ENCODE measurements at places on chromosomes 13 and 19. TPM values are rescaled to one million over a fixed set of nuclear protein-coding genes. Genes with fewer than 3 reads are reported as not detected.

DNA sequence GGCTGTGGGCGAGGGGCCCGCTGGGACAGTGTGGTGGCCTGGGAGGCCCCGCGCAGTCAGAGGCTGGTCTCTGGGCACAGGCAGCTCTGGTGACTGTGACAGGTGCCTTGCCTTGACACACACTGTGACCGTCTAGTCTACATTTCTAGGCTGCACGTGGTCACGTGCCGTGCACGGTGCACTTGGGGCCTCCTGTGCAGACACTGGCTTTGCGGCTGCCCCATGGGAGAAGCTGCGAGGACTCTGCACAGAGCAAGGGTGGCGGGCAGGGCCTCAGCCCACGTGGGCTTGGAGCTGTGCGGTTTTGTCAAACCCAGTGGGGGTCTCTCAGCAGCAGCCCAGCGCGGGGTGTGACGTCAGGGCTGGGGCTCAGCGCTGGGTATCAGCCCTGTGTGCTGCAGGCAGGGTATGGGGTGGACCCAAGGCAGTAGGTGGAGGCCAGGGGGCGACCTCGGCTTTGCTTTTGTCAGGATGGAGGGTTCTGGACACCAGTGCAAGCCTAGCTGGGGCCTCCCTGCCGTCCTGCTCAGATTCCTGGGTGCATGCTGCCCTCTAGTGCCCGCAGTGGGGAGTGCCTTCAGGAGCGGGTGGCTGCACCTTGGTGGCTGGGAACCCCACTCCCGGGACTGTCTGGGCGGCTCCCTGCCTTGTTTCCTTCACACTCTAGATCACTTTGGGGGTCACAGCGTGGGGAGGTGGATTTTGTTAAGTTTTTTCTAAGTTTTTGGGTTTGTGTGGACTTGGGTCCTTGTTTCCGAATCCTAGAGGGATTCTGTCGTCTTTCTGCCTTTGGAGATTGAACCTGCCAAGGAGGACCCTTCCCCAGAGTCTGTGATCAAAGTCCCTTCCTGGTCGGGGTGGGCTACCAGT, 62.6 kb downstream of the KDM4B start:
- no peak overlapping the region for H3K27ac ChIP-seq
- H3K4me3 ChIP-seq: no peak overlapping the region
- H3K36me3 ChIP-seq: peaks cover 24% of the 10 kb centered on the region
- no peaks in the 10 kb centered on the region for H3K27me3 ChIP-seq

- DNase-seq: no peak
- no peaks in the 10 kb centered on the region for H3K27me3 ChIP-seq
- no peaks in the 10 kb centered on the region for H3K4me1 ChIP-seq
- no peak overlapping the region for H3K4me3 ChIP-seq
These were observed 105.1 kb downstream of the NUFIP1 start for GRCh38 chr13:44884076-44884729.

GRCh38 chr13:67140006-67140405, 90.1 kb downstream of the PCDH9 start:
- H3K36me3 ChIP-seq: no peaks in the 10 kb centered on the region
- no peaks in the 10 kb centered on the region for H3K27me3 ChIP-seq
- H3K4me3 ChIP-seq: no peak overlapping the region
- no peaks in the 10 kb centered on the region for H3K4me1 ChIP-seq
- DNase-seq: no peak

FGF14 gene
- total RNA-seq: 2.0 TPM

DNA sequence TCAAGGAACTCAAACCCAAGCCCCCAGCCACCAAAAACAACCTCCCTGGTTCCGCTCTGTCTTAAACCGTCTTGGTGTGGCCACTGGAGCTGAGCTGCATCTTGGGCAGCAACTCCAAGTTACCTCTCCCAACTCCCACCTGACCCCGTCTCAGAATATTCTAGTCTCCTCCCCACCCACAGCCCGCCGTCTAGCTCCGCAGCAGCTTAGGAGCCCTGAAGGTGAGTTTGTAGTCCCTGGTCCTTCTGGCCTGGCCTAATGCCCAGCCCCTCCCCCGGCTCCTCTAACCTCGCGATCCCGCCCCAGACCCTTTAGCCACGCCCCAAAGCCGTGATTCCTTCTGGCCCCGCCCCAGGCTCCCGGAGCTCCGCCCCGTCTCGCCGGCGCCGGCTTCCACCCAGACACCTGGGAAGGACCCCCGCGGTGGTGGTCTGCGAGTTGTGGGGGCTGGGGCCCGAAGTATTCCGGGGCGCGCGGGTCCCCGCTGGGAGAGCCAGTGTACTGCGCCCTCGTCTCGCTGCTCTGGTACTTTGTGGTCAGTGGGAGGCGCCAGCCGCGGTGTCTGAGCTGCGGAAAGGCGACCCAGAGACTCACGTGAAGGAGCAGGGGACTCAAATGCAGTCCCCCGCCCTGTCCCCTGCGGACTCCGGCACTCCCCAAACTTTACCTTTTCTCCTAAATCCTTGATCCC, 2.5 kb upstream of the LHB start:
- H3K27me3 ChIP-seq: no peaks in the 10 kb centered on the region
- H3K27ac ChIP-seq: no peak overlapping the region
- DNase-seq: peak; percentile 94
- peaks cover 26% of the 10 kb centered on the region for H3K4me1 ChIP-seq
- peaks cover 9% of the 10 kb centered on the region for H3K36me3 ChIP-seq

LRRC63 gene
- total RNA-seq: 0.29 TPM

DNA sequence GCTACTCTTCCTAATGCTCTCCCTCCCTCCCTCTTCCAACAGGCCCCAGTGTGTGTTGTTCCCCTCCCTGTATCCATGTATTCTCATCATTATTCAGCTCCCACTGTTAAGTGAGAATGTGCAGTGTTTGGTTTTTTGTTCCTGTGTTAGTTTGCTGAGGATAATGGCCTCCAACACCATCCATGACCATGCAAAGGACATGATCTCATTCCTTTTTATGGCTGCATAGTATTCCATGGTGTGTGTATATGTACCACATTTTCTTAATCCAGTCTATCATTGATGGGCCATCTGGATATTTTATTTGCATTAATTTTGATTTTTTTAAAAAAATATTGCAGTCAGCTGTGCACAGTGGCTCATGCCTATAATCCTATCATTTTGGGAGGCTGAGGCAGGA, 15.8 kb upstream of the ZNRF4 start:
- no peaks in the 10 kb centered on the region for H3K36me3 ChIP-seq
- no peak overlapping the region for H3K27ac ChIP-seq
- H3K4me1 ChIP-seq: no peaks in the 10 kb centered on the region
- H3K4me3 ChIP-seq: no peak overlapping the region
- DNase-seq: no peak

SERPINE3 gene
- not detected for total RNA-seq

DNA sequence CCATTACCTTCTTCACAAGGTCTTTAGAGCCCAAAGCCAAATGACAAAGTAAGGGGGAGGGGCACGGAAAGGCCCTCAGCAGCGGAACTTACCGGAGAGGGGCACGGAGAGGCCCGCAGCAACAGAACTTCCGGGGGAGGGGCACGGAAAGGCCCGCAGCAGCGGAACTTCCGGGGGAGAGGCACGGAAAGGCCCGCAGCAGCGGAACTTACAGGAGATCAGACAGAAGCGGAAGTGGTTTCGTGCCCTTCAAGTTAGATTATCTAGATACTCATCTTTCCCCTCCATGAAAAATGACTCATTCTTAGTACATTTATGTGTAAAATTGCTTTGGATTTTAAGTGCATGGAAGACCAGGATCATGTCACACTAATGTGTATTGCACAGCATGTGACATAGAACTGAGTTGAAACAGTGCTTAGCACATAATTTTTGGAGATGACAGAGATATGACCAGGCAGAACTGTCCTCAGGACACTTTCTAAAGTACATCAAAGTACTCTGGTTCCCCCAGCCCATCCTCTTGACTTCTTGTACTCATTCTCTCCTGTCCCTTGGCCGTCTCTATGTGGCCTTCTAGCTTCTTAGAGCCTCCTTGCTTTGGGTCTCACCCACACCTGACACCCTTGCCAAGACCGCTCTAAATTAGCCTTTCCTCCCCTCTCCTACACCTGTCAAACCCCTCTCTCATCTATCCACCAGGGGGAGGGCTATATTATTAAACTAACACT, 25.7 kb upstream of the TPTE2 start:
- peak; percentile 68 for DNase-seq
- peak overlapping the region; percentile 25 for H3K4me3 ChIP-seq
- peaks cover 4% of the 10 kb centered on the region for H3K4me1 ChIP-seq
- no peak overlapping the region for H3K27ac ChIP-seq

DNA sequence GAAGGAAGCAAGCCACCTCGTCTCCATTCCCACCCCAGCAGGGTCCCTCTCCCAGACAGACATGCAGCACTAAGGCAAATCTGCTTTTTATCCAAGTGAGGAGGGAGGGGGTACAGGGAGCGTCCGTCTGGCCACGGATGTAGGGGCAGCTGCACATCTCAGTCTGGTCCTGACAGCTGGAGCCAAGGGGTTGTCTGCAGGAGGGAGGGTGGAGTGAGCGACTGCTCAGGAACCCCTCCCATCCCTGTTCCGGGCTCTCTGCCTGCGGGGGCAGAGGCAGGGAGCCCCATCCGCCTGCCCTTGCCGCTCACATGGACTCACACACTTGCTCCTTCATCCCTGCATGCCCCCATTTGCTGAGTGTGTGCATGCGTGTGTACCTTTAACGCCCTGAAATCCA, 2.5 kb downstream of the TMEM190 start:
- H3K4me3 ChIP-seq: no peak overlapping the region
- no peaks in the 10 kb centered on the region for H3K36me3 ChIP-seq
- H3K4me1 ChIP-seq: peaks cover 7% of the 10 kb centered on the region
- no peak for DNase-seq
- peaks cover 21% of the 10 kb centered on the region for H3K27me3 ChIP-seq

- H3K4me3 ChIP-seq: no peak overlapping the region
- no peak overlapping the region for H3K27ac ChIP-seq
- peak; percentile 78 for DNase-seq
These were observed 56.2 kb downstream of the ATP11A start for GRCh38 chr13:112746044-112746443.

- no peak overlapping the region for H3K4me3 ChIP-seq
- peaks cover 15% of the 10 kb centered on the region for H3K4me1 ChIP-seq
- no peak overlapping the region for H3K27ac ChIP-seq
- H3K27me3 ChIP-seq: no peaks in the 10 kb centered on the region
- H3K36me3 ChIP-seq: no peaks in the 10 kb centered on the region
These were observed 29.5 kb downstream of the CRTC1 start for GRCh38 chr19:18712981-18713380.

GRCh38 chr19:3274942-3275582, 50.6 kb downstream of the CELF5 start:
- H3K36me3 ChIP-seq: no peaks in the 10 kb centered on the region
- peaks cover 69% of the 10 kb centered on the region for H3K27me3 ChIP-seq
- no peaks in the 10 kb centered on the region for H3K4me1 ChIP-seq
- no peak overlapping the region for H3K27ac ChIP-seq
- no peak for DNase-seq
- H3K4me3 ChIP-seq: peak overlapping the region; percentile 40

- H3K4me1 ChIP-seq: peaks cover 5% of the 10 kb centered on the region
- DNase-seq: peak; percentile 79
- H3K4me3 ChIP-seq: peak overlapping the region; percentile 30
- H3K36me3 ChIP-seq: no peaks in the 10 kb centered on the region
- H3K27me3 ChIP-seq: no peaks in the 10 kb centered on the region
- no peak overlapping the region for H3K27ac ChIP-seq
These were observed 236.0 kb downstream of the PCDH9 start for GRCh38 chr13:66994097-66994496.

- no peak for DNase-seq
- H3K27me3 ChIP-seq: no peaks in the 10 kb centered on the region
- H3K36me3 ChIP-seq: no peaks in the 10 kb centered on the region
- no peak overlapping the region for H3K27ac ChIP-seq
- H3K4me3 ChIP-seq: no peak overlapping the region
These were observed 18.1 kb upstream of the GTF3A start for GRCh38 chr13:27406178-27406939.

DNA sequence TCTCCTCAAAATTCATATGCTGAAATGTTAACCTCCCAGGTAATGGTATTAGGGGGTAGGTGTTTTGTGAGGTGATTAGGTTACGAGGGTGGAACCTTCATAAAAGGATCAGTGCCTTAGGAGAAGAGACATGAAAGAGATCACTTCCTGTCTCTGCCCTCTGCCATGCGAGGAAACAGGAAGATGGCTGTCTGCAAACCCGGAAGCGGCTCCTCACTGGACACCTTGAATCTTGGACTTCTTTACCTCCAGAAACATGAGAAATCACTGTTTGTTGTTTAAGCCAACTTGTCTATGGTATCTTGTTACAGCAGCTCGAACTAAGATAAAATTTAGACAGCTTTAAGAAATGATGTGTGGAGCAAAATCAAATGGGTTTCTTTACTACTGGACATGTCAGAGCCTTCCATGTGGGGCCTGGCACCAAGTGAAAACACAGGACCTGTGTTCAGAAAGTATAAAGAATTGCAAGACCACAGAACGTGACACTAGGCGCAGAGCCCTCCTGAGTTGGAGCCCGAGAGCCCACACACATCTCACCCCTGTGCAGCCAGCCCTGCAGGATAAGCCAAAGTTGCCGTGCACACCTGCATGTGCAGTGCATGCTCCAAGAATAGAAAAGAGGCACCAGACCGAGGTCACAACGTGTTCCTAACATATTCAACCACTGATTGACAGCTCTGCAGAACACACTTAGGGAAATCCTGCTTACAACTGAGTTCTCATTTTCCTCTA, 112.5 kb upstream of the UQCRFS1 start:
- no peaks in the 10 kb centered on the region for H3K27me3 ChIP-seq
- H3K4me1 ChIP-seq: no peaks in the 10 kb centered on the region
- no peaks in the 10 kb centered on the region for H3K36me3 ChIP-seq
- no peak for DNase-seq

DNA sequence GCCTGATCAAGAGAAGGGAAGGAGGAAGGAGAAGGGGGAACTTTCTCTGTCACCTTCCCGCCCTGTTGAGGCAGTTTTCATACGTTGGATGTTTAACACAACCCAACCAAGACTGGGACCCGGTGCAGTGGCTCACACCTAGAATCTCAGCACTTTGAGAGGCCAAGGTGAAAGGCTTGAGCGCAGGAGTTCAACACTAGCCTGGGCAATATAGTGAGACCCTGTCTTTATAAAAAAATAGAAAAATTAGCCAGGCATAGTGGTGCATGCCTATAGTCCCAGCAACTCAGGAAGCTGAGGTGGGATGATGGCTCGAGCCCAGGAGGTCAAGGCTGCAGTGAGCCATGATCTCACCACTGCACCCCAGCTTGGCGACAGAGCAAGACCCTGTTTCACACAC, 59.4 kb upstream of the PEG3 start:
- H3K4me1 ChIP-seq: no peaks in the 10 kb centered on the region
- H3K27ac ChIP-seq: no peak overlapping the region
- H3K4me3 ChIP-seq: no peak overlapping the region
- H3K36me3 ChIP-seq: no peaks in the 10 kb centered on the region
- no peaks in the 10 kb centered on the region for H3K27me3 ChIP-seq
- no peak for DNase-seq

GRCh38 chr19:58543826-58544590, at the start of gene TRIM28:
TRIM28 (plus strand) TSS chr19:58544064; CDS start chr19:58544758, 694 bp downstream.
- H3K4me1 ChIP-seq: peaks cover 15% of the 10 kb centered on the region
- no peaks in the 10 kb centered on the region for H3K27me3 ChIP-seq
- H3K4me3 ChIP-seq: peak within 1 kb of the TSS; percentile 90
- H3K36me3 ChIP-seq: peaks cover 34% of the 10 kb centered on the region
- H3K27ac ChIP-seq: peak within 1 kb of the TSS; percentile 97

CYP4F8 gene
- total RNA-seq: 2.1 TPM

- no peak overlapping the region for H3K4me3 ChIP-seq
- peak; percentile 73 for DNase-seq
- no peaks in the 10 kb centered on the region for H3K27me3 ChIP-seq
These were observed 5.8 kb upstream of the FCGRT start for GRCh38 chr19:49506575-49507105.

All from upper lobe of right lung (tissue), 1 donor.